ENCODE measurements at places on chromosomes 12 and 14.

- no peak for DNase-seq
Measured at GRCh38 chr12:21350975-21351374, 16.3 kb upstream of the SLCO1A2 start.

GRCh38 chr14:92633274-92633616 is 115.2 kb downstream of the LGMN start:
- DNase-seq: no peak

GRCh38 chr12:6780573-6780972 is 8.3 kb downstream of the LAG3 start:
- DNase-seq: peak; percentile 72

GRCh38 chr14:35865611-35866324 is 39.6 kb downstream of the BRMS1L start:
- DNase-seq: no peak

DNA sequence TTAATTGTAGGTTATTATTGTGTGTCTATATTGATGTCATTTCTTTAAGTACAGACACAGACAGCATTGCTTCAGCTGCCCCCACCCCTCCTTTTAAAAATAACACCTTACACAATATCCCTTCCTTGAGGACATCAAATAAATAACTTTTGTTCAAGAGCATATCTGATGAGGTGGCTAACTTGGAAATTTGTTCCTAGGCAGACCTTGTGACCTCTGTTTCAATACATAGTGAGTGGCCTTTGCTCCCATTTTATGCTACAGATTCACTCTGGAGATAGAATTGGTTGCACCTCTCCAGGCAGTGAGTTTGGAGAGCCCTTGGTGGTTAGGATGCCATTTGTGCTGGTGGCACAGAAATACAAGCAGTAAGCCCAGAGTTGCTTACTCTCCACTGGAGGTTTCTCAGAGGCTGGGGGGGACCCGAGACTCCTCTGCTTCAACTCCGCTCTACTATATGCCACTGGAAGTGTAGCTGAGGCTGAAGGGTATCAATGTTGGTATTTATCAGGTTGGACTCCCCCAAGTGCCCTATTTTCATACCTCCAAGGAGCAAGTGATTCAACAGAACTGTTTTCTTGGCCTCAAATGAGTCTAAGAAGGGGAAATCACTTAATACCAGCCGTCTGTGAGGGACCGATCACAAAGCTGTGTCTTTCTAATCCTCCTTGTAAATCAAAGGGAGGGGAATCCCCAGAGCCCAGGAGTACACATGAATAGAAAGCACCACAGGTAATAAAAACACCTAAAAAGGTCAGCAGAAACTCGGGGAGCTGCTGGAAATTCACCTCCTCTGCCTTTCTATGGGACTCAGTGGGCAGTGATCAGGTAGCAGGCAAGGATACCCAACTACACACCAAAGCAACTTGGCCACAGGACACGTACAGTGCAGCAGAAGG is 463.1 kb downstream of the RAD51B start:
- DNase-seq: peak; percentile 52

GRCh38 chr12:15001733-15002382 is 29.0 kb downstream of the PDE6H start:
- DNase-seq: no peak

DNA sequence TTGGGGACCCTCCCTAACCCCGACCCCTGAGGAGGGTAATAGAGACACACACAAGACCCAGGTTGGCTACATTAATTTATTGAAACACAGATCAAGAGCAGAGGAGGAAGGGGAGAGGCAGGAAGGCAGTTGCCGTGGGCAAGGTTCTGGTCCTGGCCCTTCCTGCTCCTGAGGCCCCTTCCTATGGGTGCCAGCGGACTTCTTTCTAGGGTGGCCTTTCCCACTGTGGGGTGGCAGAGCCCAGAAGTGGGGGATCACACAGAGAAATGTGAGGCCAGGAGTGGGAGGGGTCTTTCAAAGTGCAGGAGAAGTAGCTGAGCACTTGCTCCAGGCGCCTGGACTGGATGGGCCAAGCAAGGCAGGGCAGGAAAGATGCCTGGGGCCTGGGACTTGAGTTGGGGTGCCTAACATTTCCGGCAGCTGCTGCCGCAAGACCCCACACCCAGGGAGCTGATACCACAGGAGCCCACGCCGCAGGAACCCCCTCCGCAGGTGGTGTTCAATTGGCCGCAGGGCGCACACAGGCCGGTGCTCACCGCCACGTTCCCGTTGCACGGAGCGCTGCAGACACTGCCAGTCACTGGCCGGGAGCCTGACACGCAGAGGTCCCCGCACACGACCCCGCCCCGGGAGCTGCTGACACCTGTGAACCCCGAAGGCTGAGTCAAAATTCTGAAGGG is 5.3 kb downstream of the KRT81 start:
- no peak for DNase-seq

DNA sequence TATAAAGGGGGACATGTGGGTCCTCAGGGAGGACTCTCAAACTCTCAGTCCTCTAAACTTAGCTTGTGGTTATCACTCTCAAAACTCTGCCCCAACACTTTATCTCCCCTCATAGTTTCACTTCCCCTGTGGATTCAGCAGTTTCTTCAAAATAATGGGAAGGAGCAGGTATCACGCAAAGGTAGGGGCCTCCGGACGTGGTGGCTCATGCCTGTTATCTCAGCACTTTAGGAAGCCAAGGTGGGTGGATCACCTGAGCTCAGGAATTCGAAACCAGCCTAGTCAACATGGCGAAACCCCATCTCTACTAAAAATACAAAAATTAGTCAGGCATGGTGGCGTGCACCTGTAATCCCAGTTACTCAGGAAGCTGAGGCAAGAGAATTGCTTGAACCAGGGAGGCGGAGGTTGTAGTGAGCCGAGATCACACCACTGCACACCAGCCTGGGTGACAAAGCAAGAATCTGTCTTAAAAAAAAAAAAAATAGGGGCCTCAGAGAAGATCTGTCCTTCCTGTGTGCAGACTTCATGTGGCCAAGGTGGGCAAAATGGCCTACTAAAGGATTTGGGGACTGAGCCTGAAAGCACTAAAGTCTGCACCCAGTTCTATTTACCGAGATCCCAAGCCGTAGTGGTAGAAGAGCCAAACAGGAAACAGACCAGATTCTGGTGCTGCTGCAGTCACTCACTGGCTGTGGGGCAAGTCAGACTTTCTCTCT is 6.4 kb downstream of the ITGB7 start:
- DNase-seq: peak; percentile 68

- no peak for DNase-seq
Measured at GRCh38 chr12:68003777-68004176, 14.5 kb downstream of the IFNG-AS1 start.

- DNase-seq: no peak
Measured at GRCh38 chr12:87670448-87670847, 358.8 kb downstream of the C12orf50 start.

GRCh38 chr12:80589077-80589476 is 118.4 kb upstream of the MYF6 start:
- no peak for DNase-seq

DNA sequence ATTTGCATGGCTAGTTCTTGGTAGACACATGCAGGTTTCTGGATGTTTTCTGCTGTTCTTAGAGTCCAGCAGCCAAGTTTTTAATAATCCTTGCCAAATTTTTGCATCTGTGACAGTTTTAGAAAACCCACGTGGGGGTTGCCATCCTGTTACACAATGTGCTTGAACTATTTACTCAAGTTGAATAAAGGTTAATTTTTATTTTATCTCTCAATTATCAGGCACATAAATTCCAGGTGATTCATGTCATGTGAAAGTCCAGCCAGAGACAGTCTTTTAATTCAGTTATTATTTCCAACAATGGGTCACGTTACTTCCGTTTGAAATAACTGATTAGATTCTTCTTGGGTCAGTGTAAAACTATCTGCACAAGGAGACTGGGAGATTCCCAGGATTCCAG is 15.7 kb downstream of the MYRFL start:
- DNase-seq: no peak

- DNase-seq: no peak
Measured at GRCh38 chr12:25194214-25194613, 746 bp downstream of the DNAI7 start.

DNA sequence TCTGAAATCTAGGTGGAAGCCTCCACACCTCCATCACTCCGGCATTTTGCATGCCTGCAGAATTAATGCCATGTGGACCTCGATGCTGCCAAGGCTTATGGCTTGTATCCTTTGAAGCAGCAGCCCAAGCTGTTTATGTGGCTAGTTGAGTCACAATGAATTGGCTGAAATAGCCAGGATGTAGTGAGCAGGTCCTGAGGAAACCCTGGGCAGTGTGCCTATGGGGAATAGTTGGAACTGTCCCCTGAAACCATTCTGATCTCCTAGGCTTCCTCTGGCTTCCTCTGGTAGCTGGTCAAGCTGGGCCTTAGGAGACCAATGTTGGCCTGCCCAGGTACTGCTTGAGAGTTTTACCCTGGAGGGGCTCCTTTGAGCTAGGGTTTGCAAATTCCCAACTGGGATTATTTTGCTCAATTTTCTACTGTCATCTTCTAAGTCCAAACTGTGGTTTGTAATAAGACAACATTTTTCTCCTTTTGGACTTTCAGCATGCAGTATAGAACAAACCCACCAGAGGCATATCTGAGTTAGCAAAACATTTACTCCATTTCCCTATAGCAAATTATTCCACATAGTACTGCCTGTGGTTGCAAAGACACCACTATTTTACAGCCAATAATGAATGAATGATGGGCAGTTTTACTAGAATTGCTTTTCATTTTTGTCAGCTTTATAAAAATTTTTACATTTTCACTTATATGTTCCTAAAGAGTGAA is 85.1 kb upstream of the AMIGO2 start:
- no peak for DNase-seq

- no peak for DNase-seq
Measured at GRCh38 chr12:109157986-109158385, 41.6 kb downstream of the ACACB start.

DNA sequence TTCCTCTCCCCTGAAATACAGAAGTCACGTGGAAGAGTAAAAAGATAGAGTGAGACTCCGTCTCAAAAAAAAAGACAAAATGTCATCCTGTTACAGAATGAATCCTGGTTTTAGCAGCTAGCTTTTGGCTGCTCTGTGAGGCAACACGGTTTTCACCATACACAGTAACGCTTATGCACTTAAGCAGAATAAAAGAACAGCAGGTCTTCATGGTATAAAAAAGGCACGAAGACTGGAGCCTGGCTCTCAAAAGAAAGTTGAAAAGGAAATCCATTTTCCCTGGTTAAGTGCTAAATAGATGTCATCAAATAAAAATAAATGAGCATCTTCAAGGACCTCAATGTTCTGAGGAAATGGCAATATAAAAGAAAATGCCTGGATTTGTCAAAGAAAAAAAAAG is 444.1 kb downstream of the IPO8 start:
- DNase-seq: no peak

- DNase-seq: no peak
Measured at GRCh38 chr14:95545515-95546168, 10.8 kb downstream of the GLRX5 start.

DNA sequence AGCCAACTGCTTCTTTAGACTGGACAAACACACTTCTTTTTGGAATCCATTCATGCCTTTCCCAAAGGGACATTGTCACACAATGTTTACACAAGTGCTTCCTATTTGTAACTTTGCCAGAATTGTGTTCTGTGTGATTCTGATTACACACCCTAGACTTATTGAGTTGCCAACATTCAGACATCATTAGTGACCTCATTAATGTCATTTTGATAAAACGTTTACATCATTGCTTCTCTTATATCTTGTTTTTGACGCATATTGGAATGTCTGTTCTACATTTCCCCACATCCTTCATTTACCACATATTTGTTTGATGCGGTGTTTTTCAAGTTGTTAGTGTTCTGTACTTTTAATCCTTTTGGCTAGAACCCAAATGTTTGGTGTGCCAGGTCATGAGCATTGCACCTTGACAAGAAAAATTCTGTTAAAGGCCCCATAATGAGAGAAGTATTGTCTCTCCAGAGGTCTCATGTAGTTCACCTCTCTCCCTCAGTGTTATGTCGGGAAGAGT is 305.5 kb downstream of the AEBP2 start:
- DNase-seq: no peak

- DNase-seq: no peak
Measured at GRCh38 chr12:66280561-66280960, 21.7 kb upstream of the HELB start.

- no peak for DNase-seq
Measured at GRCh38 chr14:77903221-77903620, 103.3 kb downstream of the ADCK1 start.

GRCh38 chr12:75979181-75979580 is 52.4 kb downstream of the PHLDA1 start:
- DNase-seq: peak; percentile 55

GRCh38 chr14:55610713-55611370 is 30.8 kb downstream of the KTN1 start:
- no peak for DNase-seq
